IMR-90 (cell line): ENCODE measurements at places on chromosomes 2 and 18. TPM values are rescaled to one million over a fixed set of nuclear protein-coding genes. Genes with fewer than 3 reads are reported as not detected.

The ZSWIM2 gene
- 0.28 TPM in 1 of 2 replicates, not detected in the other for total RNA-seq

The CMPK2 gene
- total RNA-seq = 0.18 and 0.28 TPM in 2 replicates

The SIX2 gene
- not detected in 2 replicates for total RNA-seq

The MGAT4A gene
- total RNA-seq = under 0.01 TPM in 2 replicates

The TTN gene
- 0.18 and 0.83 TPM in 2 replicates for total RNA-seq
